ENCODE measurements at places on chromosomes 7 and 10.

GRCh38 chr10:62817121-62817765 lies 1.1 kb upstream of the EGR2 start:
- peak; percentile 36 for DNase-seq

GRCh38 chr10:74906611-74907198 lies 80.3 kb downstream of the KAT6B start:
- DNase-seq: no peak

- no peak for DNase-seq
Observed at GRCh38 chr10:73799899-73800559, 11.4 kb downstream of the NDST2 start.

- no peak for DNase-seq
Observed at GRCh38 chr10:119653209-119653608, 2.0 kb downstream of the BAG3 start.

GRCh38 chr10:51422311-51423120 lies 276.9 kb downstream of the CSTF2T start:
- no peak for DNase-seq

Data from stimulated activated CD4-positive, alpha-beta T cell treated with anti-CD3 and anti-CD28 coated beads, Interleukin-1b, Interleukin-23, amount 100 ng/mL, for 1 hour (primary cell).